Lower lobe of right lung (tissue), 2 donors: ENCODE measurements at places on chromosomes 16 and 17.

DNA sequence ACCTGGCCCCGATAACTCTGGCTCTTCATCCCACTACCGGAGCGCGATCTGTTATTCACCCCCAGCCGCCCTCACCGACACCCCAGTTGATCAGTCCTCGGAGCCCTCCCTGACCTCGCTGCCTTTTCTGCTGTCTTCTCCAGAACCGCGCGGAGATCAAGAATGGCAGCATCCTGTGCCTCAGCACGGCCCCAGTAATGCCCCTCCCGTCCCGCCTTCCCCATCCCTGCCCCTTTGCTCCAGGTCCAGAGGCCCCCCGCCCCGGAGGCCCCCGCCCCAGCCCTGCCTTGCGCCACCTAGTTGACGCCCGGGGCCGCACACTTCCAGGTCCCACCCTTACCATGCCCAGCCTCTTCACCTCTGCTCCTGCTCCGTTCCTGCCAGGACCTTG lies 872 bp downstream of the ELMO3 start:
- H3K27me3 ChIP-seq: no peaks in the 10 kb centered on the region
- peaks cover 76% of the 10 kb centered on the region for H3K36me3 ChIP-seq
- H3K4me1 ChIP-seq: peaks cover 13% of the 10 kb centered on the region
- peak overlapping the region; percentile 58 for H3K4me3 ChIP-seq

DNA sequence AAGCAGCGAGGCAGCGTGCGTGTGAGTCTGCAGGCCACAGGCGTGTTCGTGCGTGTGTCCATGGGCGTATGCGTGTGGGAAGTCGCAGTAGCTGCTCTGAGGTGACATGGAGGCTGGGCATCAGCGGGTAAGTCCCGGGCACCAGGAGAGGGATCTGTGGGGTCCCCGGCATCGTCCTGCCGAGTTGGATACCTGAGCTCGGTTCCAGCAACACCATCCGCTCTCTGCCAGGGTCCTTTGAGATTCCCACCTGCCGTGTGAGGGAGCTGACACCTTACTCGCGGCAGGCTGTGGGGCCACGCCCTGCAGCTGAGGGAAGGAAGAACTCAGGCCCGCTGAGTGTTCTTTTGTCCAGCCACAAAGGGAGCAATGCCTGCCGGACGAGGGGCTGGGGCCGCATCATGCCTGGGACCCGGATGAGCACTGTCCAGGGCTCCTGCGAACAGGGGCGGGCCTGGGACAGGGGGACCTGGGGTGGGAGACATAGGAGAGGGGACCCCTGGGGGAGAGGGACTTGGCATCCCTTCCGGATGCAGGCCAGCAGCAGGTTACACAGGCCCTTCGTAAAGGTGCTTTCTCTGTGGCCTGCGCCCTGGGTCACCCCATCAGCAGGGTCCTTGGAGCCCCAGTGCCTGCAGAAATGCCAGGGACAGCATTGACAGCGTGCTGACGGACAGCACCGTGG lies 5.0 kb upstream of the SNAI3 start:
- peaks cover 9% of the 10 kb centered on the region for H3K36me3 ChIP-seq
- peaks cover 40% of the 10 kb centered on the region for H3K4me1 ChIP-seq
- H3K4me3 ChIP-seq: no peak overlapping the region
- peaks cover 36% of the 10 kb centered on the region for H3K27me3 ChIP-seq
- peak; percentile 49 for DNase-seq
- H3K27ac ChIP-seq: peak overlapping the region; percentile 31

DNA sequence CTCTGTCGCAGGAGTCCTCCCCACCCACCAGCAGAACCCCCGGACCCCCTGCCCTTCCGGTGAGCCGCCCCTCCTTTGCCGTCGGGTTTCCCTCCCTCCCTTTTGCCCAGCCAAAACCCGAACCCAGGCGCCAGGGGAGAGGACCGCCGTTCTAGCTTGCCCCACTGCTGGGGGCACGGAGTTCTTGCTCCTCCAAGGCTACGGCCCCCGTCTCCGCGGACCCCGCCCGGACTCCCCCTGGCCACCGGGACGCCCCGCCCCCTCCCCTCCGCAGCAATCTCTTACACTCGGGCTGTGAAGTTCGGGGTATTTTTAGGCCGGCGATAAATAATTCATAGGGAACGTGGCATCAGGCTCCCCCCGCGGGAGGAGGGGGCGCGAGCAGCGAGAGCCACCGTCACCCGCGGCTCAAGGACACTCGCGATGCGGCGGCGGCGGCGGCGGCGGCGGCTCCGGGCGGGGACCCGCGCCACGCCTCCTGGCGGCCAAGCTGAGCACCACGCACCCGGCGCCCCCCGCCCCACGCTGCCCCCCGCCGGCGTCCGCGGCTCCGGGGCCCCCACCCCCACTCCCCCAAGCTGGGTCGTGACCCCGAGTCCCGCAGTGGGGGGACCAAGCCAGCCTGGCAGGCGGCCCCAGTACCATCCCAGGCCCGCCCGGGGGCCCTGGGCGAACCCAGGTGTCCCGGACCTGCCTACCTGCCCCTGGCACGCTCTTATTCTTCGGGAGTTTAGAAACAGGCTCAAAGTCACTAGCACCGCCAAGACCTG lies at the start of gene GRIN2C:
GRIN2C (minus strand) TSS at position 427 of the 770 bp plus-strand sequence. CDS start 4,793 bp downstream, outside the sequence.
- no peak within 1 kb of the TSS for H3K27ac ChIP-seq
- H3K4me3 ChIP-seq: peak within 1 kb of the TSS; percentile 28
- no peaks in the 10 kb centered on the region for H3K36me3 ChIP-seq
- no peak for DNase-seq
- H3K4me1 ChIP-seq: peaks cover 22% of the 10 kb centered on the region

DNA sequence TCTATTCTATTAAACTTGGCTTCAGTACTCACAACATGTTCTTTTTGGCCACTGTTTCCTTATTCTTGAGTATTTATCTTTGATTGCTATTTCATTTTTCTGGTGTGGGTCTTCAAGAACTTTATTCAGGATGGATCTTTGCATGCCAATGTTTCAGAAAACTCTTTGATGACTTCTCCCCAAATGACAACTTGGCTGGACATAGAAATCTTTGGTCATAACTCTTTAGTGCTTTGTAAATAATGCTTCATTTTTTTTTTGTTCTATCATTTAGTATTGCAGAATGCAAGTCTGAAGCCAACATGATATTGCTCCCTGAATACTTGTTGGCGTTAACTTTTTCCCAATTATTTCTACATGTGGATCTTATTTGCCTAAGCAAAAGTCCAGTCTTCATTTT lies 103.6 kb upstream of the HS3ST2 start:
- H3K4me1 ChIP-seq: no peaks in the 10 kb centered on the region
- H3K27me3 ChIP-seq: no peaks in the 10 kb centered on the region
- no peak overlapping the region for H3K27ac ChIP-seq

DNA sequence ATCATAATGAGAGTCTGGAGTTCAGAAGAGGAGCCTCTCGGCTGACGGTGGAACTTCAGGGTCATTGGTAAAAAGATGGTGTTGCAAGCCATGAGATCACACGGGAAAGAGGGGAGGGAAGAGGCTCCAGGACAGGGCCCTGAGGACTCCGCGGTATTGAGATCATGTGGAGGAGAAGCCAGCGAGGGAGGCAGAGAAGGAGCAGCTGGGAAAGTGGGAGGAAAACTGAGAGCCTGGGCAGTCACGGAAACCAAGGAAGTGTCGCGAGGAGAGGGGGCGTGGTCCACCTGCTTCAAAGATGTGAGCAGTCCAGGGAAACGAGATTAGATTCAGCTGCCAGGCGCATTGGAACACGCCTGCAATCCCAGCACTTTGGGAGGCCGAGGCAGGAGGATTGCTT lies 27.7 kb upstream of the SBK1 start:
- no peak overlapping the region for H3K4me3 ChIP-seq
- no peak for DNase-seq
- H3K4me1 ChIP-seq: no peaks in the 10 kb centered on the region
- H3K27me3 ChIP-seq: peaks cover 19% of the 10 kb centered on the region
- H3K36me3 ChIP-seq: no peaks in the 10 kb centered on the region

- H3K4me1 ChIP-seq: peaks cover 6% of the 10 kb centered on the region
- H3K27me3 ChIP-seq: no peaks in the 10 kb centered on the region
- no peak overlapping the region for H3K27ac ChIP-seq
- H3K36me3 ChIP-seq: peaks cover 97% of the 10 kb centered on the region
- peak; percentile 40 for DNase-seq
These were observed 8.5 kb downstream of the ELOB start for GRCh38 chr16:2768403-2769089.

GRCh38 chr16:87463722-87464690 lies 28.8 kb downstream of the ZCCHC14 start:
- peak overlapping the region; percentile 28 for H3K4me3 ChIP-seq
- H3K36me3 ChIP-seq: peaks cover 12% of the 10 kb centered on the region
- peaks cover 68% of the 10 kb centered on the region for H3K4me1 ChIP-seq
